ENCODE measurements at places on chromosomes 11 and 22. TPM values are rescaled to one million over a fixed set of nuclear protein-coding genes. Genes with fewer than 3 reads are reported as not detected.

DNA sequence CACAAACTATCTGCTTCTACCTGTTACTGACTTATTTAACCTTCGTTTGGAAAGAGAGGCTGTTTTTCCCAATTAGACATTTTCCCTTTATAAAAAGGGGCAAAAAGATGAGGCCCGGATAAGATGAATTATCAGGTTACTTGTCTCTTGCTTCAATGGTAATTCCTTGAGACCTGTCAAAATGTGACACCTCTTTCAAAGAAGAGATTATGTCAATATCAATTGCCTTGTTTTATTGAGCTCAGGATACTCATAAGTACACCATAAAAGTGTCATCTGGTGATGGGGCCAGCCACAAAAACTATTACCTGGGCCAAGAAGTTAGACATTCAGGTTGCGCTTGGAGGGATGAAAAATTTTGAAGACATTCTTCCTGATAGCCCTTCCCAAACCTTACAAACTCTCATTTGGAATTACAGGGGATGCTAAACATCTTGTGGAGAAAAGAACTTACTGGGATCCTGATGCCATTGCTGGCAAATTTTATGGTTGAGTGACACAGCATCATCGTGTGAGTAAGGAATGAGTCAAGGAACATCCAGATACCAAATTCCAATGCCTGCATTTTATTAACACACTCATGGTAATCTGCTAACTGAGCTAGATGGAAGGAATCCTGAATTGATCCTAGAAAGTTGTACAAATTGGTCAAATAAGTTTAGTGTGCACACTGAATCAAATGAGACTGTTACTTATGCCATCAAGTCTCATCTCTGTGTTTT is 1071.2 kb downstream of the LRRC4C start:
- no peak for DNase-seq

DNA sequence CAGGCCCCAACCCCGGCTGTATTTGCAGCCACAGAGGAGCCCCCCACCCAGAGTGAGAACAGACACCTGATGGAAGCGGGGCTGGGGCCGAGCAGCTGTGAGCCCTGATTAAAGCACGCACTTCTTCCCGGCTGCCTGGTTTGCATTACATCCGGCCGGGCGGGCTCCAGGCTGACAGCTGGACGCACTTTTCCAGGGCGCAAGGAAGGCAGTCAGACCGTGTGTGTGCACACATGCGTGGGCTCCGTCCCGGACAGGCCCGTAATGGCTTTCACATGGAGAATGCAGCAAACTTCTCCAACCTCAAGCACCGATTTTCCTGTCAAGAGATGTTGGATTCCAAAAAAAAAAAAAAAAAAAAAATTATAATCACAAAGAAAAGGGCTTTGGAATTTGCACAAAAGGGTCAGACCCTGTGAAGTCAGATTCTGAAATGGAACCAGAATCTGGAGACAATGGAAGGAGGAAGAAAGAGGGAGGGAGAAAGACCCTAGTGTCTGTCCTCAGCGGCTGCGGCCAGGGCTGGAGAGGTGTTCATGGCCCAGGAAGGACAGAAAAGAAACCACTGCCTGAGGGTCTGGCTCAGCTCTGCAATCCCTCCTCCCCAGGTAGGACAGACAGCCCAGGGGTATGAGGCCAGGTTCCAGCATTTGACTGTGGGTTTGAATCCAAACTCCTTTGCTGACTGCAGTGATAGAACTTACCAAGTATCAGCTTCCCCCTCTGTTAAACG is 365.5 kb downstream of the MN1 start:
- DNase-seq = peak; percentile 88

OOSP1 gene
- polyA plus RNA-seq = not detected

DNA sequence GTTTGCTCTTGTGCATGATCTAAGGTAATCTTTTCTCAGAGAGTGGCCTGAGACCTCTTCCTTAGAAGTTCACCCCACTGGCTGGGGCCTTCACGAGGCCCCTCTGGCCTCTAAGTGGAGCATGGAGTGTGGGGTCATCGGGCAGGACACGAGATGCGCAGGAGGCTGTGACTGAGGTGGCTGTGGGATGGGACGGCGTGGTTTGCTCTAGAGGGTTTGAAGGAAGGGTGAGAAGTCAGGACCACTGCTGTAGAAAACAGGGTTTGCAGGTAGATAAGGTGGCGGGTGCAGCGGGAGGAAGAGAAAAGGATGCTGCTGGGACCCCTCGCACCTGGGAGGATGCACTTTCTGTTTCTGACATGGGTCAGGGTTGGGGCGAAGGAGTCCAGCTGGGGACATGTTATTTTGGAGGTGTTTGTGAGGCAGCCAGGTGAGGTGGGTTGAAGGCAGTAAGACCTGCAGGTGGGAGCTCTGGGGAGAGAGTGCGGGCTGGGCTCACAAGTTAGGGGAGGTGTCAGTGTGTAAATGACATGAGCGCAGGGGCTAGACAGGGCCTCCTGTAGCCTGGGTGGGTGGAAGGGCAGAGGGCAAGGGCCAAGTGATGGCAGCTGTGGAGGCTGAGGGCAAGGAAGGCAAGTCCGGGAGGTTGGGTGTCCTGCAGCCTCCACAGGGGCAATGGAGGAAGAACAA is 62.5 kb downstream of the KCNQ1 start:
- DNase-seq = no peak

- no peak for DNase-seq
Observed at GRCh38 chr11:34006876-34007275, 44.7 kb upstream of the CAPRIN1 start.

DNA sequence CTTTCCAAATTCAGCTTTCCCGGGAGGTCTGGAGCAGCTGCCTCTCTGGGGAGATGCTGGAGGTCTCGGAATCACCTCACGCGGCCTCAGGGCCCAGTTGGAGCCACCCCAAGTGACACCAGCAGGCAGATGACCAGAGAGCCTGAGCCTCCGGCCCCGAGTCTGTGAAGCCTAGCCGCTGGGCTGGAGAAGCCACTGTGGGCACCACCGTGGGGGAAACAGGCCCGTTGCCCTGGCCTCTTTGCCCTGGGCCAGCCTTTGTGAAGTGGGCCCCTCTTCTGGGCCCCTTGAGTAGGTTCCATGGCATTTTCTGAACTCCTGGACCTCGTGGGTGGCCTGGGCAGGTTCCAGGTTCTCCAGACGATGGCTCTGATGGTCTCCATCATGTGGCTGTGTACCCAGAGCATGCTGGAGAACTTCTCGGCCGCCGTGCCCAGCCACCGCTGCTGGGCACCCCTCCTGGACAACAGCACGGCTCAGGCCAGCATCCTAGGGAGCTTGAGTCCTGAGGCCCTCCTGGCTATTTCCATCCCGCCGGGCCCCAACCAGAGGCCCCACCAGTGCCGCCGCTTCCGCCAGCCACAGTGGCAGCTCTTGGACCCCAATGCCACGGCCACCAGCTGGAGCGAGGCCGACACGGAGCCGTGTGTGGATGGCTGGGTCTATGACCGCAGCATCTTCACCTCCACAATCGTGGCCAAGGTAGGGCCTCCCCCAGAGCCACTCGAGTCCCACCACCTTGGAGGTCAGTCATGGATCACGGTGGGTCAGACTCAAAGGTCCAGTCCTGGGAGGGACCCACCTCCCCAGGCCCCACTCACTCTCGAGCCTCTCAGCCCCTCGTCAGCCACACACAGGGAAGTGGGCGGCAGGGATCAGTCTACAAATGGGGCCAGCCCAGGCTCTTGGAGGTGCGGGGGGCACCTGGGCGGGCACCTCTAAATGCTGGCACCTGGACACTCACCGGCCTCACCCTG is 525 bp downstream of the SLC22A12 start:
- no peak for DNase-seq

OR51M1 gene
- not detected for polyA plus RNA-seq

GRCh38 chr11:44529895-44530412 is 35.5 kb upstream of the CD82 start:
- no peak for DNase-seq

TNNI2 gene
- 1,869 TPM for polyA plus RNA-seq

DNA sequence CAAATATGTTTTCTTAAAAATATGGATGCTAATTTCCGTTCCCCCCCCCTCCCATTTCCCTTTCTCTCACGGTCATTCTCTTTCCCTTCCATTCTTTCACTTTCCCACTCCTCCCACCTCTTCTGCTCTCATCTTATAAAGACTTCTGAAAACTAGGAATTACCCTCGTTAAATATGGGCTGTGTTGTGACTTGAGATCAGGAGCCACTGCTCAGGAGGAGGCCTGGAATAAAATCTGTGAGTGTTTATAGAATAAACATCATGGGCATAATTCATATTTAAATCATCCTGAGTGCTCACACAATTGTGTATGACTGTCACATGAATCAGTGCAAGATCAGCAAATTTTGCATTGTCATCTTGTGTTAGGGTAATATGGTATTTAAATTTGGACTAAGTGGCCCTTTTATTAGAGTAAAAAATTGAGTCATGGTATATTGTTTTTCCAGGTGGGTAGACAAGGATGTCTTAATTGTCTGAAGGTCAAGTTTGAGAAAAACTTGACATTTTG is 208.0 kb downstream of the DDX10 start:
- DNase-seq = no peak

DNA sequence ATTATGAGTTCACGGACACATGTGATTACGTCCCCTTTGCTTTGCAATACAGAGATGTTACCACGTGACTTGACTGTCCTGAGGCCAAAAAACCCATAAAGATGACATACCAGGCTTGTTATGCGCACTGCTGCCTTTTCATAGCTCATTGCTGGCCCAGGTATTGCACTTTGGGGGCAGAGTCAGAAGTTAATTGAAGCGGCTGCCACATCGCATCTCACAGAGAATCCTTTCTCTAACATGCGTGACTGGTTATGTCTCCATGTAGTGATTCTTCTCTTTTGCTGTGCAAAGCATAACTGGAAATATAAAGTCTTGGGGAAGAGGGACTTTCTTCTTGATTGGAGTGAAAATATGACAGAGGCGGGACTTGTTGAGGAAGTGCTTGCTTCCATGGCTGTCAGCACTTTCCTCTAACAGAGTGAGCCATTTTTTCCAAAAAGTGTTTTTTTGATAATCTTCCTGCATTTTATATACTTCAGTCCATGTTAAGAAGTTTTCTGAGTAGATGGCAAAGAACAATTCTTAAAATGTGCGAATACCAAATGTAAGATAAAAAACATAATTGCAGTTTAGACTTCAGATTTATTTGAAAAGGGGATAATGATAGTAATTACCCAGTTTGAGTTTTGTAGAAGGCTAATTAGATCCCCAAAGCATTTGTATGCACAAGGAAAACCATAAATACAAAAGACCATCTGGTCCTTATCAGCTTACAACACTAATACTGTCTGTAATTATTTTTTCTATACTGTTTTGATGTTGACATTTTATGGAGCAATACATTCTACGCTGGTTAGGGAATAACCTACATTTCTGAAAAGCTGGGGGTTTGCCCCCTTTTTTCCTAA is 324.6 kb upstream of the MTNR1B start:
- DNase-seq = no peak

DNA sequence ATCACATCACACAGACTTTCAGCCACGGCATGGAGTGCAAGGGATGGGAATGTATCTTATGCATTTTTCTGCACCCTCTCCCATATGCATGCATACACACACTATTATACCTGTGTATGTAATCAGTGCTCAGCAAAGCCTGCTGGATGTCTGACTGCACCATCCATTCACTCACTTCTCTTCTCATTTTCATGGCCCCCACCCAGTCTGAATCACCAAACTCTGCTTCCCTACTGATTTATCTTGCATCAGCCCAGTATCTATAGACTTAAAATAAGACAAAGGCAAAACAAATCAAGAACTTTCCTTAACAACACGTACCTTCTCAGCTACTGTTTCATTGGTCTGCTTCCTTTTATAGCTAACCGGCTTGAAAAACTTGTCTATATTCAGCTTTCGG is 21.6 kb downstream of the DBX1 start:
- DNase-seq = no peak

GRCh38 chr22:35977136-35977535 is 51.5 kb downstream of the RBFOX2 start:
- DNase-seq = no peak

DNA sequence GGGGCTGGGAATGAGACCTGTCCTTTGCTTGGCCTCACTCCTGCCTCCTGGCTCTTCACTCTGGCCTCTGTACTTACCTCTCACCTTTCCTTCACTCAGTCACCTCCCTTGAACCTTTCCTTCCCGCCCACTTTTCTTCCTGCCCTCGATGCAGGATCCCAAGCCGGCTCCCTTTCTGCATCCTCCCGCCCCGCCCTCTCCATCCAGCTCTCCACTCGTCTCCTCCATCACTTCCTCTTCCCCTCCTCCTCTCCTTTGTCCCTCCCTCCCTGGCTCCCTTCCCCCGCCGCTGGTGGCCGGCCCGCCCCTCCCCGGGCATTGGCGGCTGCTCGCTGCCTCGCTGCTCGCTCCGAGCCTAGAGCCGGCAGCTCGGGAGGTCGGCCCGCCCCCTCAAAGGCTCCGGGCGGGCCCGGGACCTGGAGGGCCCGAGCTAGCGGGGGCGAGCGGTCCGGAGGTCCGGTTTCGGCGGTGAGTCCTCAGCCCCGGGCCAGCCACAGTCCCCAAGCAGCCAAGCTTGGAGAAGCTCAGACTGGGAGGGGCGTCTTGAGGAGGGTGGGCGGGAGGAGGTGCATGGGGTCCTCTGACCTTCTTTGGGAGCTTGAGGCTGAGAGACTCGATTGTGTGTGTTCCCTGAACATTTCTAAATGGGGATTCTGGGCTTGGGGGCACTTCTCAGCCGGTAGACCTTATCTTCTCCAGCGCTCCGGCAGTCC is 13.8 kb downstream of the PHLDB1 start:
- peak; percentile 85 for DNase-seq

GRCh38 chr22:18078329-18079041 is 695 bp downstream of the PEX26 start:
- no peak for DNase-seq

CLMP gene
- 13.3 TPM for polyA plus RNA-seq

HSCB gene
- 19.2 TPM for polyA plus RNA-seq

TEF gene
- 9.1 TPM for polyA plus RNA-seq

DNA sequence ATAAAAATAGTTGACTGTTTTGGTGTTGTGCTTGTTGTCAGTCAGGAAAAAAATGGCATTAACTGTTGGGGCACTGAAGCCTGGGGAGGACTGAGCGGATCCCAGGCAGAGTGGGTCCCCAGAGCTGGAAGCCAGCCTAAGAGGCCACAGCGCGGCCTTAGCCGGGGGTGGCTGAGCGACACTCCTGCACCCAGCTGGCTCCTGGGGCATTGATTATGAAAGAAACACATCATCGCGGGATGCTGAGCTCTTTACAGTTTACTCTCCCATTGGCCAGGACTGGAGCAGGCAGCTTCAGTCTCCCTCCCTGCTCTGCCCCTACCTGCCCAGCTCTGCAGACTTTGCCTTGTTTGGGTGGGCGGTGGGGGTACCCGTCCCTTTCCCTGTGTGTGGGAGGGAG is 121.5 kb downstream of the ST3GAL4 start:
- DNase-seq = no peak

- no peak for DNase-seq
Observed at GRCh38 chr11:2445746-2446551, 1.1 kb downstream of the KCNQ1 start.

GRCh38 chr22:41504816-41505215 is 35.9 kb downstream of the ACO2 start:
- DNase-seq = no peak

- DNase-seq = no peak
Observed at GRCh38 chr11:27514558-27514957, 8.0 kb upstream of the LIN7C start.

DNA sequence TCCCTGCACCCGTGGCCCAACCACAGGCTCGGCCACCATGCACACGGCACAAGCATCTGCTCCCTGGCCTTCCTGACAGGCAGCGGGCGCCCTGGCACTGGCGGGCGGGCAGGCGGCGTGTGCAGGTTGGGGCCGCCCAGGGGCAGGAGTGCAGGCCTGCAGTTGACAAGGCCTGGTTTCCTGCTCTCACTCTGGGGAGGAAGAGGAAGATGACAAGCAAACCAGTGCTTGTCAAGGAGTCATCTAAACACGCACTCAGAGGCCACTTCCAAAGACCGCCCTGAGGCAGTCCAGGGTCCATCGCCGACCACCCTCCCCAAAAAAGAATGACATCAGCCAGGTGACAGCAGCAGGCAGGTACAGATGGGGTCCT is 65.3 kb upstream of the LINC01488 start:
- DNase-seq = no peak

Measured in muscle of arm (tissue), 14 donors.